Stimulated activated CD8-positive, alpha-beta memory T cell treated with anti-CD3 and anti-CD28 coated beads, Interleukin-4, amount 100 ng/mL, for 1 hour (primary cell): ENCODE measurements at places on chromosomes 5 and 9.

DNA sequence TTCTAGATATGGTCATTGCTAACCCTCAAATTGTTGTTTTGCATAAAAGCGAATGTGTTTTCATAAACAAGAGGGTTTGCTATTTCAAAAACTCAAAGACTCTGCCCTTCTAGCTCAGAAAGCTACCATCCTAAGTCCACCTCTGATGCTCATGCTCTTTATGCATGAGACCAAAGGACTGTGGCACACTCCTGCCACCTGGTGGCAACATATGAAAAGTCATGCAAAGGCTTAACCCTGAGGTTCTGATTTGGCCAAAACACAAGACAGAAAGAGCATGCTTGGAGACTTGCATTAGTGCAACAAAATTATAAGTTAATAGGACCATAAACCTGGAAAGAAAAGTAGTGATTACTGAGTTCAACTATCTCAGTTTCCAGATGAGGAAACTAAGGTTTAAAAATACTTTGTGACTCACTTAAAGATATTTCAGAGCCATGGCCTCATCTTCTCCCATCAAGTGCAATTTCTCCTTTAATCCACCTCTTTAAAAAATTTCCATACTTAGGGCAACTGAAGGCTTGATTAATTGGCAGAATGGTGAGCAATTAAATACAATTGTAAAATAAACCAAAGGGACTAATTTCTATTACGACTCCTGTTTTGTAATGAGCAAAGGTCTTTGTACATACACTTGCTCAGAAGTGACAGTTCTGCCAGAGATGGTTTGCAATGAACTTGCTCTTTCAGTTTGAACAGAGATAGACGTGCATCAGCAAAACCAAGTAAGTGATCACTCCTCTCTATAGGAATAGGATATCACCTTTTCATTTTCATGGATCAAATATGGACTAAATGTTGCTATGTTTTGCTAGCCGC, 110.7 kb upstream of the RAD23B start:
- DNase-seq, result peak; percentile 5

DNA sequence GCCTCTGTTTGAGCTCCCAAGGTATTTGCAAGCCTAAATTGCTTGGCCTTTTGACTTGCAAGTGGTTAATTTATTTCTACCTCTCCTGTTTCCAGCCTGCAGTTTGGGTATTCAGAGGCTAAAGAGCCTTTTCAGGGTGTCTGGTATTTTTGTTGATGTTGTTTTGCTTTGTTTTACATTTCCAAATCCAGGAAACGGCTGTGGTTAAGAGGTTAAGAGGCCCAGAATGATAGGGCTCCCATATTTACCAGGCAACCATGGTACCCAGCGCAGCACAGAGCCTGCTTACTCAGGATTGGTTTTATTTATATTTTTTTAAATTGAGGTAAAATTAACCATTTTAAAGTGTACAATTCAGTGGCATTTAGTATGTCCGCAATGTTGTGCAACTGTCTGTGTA, 92.1 kb downstream of the PDZD2 start:
- DNase-seq, result no peak

DNA sequence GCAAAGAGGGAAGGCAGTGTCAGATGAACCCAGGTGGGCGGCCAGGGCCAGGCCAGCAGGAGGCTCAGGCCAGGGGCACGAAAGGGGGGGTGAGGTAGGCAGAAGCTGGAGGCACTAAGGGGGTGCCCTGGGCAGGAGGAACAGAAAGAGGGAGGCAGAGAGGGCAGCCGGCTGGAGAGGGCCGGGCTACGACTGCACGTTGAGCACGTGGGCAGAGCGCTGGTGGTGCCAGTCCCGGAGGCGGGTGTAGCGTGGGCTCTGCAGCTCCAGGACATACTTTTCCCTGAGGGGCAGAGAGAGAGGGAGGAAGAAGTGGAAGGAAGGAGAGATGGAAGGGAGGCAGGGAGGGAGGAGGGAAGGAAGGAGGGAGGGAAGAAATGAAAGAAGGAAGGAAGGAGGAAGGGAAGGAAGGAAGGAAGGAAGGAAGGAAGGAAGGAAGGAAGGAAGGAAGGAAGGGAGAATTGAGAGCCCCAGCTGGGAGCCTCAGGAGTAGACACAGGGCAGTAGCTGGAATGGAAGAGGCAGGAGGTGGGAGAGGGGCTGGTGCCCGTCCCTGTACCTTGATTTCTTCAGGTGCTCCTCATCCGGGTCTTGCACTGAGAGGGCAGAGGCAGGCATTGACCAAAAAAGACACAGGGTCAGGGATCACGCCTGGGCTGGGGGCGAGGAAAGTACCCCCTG, 7.0 kb downstream of the PDLIM7 start:
- DNase-seq, result no peak

GRCh38 chr5:2883771-2884170, 132.3 kb upstream of the IRX2 start:
- no peak for DNase-seq

DNA sequence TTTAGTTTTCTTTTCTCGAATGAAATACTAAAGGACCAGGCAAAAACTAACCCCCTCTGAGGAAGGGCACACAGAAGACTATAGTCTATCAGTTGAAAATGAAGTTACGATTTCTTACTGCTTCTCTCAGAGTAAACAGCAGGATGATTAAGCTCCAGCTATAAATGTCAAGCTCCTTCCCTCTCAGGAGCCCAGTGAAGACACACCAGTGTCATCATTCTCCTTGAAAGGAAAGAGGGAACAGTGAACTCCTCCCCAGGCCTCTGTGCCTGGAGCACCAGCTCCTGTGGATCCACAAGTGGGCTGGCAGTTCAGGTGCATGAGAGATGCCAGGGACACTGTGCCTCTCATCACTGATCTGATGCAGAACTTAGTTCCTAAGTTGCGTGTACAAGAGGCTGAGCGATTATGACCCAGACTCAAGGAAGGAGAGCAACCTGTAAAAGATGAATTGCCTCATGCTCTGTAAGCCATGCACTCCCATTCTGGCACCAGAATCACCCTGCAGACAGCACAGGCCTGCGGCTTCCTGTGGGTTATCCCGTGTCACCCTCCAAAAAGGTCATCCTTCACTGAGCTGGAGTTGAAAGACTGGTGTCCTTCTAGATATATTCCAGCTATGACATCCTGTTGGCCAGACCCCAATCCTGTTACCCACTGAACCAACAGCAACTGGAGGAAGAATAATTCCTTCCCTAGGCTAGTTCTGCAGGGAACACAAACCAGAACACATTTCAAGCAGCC, 394.0 kb downstream of the SEMA5A start:
- no peak for DNase-seq

DNA sequence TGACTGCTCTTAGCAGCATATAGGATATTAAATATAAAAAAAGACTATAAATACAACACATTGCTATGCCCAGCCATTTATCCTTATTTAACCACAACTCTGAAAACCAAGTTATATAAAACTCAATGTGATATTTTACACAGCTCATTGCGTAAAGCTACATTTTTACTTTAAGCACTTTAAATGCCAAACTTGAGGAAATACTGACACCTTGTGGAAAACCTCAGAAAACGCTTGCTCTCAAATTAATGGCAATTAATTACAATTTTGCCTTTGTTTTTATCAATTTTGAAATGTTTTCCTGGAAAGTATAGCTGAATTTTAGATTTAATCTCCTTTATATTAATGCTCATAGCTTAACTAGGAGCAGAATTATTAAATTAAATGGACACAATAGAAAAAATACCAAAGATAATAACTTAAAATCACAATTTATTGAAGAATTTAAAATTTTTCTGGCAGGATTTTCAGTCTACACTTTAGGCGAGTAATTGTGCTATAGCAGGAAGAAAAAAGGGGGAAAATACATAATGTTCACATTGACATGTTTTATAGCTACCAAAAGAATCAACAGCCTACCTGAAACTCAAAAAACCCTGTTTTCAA, 25.2 kb upstream of the PLAC8L1 start:
- no peak for DNase-seq

GRCh38 chr9:107193251-107193650, 89.8 kb upstream of the RAD23B start:
- DNase-seq, result no peak

GRCh38 chr9:27519466-27520465, 4.3 kb upstream of the IFNK start:
- no peak for DNase-seq

DNA sequence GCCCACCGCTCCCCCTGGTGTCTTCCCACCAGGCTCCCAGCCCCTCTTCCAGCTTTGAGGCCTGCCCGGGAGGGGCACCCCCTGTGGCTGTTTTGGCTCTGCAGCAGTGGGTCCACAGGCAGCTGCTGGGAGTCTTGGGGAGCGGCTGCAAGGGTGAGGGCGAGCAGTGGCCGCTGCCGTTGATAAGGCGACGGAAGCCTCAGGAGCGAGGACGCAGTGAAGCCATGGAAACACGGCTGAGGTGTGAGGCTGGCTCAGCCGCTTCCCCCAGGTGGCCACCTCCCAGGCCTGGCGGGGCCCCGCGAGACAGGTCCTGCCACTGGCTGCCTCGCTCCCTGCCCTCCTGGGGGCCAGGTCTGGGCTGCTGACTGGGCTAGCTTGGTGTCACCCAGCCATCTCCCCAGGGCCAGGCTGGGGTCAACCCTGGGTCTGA, 41.5 kb downstream of the CXXC5 start:
- DNase-seq, result no peak

DNA sequence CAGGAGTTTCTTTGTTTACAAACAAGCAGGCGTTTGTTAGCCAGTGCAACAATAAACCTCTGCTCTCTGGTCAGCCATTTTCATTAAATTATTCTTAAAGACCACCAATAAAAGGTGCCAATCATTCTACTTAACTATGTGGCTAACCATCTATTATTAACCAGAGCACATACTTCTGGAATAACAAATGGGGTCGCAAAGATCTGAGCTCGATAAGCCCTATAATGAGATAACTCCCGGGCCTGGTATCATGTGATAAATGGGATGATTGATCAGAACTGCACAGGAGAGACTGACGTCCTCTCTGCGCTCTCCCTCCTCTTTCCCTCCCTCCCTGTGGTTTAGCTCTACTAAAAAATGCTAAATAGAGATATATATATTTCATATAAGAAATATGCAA, 488.2 kb downstream of the NTRK2 start:
- no peak for DNase-seq

DNA sequence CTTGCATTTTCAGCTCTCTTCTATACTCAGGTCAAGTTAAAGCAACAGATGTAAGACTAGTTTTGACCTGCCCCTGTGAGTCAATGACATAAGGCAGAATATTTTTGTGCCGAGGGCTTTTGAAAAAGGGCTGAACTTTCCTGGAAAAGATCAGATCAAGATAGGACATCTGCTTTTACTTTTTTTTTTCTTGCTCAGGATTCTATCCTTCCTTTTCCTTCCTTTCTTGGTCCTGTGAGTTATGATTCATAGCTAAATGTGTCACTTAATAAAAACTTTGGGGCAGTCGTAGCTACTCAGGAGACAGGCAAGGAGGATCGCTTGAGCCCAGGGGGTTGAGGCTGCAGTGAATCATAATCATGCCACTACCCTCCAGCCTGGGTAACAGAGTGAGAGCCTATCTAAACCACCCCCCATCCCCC, 84.3 kb upstream of the BRINP1 start:
- no peak for DNase-seq

DNA sequence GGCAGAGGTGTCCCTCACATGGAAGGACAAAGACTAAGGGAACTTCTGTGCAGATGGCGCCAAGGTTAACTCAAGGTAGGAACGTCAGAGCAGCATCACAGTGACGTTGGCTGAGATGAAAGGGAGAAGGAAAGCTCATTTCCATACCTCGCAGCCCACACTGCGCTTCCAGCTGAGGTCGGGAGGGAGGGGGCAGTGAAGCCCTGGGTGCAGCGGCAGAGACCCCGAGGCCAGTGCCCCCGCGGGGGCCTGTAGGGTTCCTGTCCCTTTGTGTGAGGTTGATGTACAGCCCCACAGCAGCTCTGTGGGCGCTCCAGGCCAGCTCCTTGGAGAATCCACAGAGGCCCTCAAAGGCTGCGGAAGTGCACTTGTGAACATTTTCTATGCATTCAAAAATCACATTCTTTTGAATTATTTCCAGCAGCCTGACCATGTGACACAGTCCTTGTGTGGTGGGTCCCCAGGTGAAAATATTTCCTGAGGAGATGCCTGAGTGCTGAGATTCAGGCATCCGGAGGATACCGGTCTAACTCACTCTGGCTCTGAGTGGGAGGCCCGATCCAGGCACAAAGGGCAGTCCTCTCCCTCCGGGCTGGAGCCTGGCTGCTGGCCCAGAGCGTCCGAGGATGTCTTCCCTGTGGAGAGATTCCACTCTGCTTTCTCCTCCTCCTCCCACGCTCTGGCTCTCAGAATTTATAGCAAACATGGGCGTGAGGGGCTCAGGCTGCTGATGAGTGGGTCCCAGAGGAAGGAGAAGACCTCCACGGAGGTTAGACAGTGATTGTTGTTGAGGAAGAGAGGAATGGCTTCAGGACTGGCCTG, 150.7 kb downstream of the ICE1 start:
- DNase-seq, result no peak

DNA sequence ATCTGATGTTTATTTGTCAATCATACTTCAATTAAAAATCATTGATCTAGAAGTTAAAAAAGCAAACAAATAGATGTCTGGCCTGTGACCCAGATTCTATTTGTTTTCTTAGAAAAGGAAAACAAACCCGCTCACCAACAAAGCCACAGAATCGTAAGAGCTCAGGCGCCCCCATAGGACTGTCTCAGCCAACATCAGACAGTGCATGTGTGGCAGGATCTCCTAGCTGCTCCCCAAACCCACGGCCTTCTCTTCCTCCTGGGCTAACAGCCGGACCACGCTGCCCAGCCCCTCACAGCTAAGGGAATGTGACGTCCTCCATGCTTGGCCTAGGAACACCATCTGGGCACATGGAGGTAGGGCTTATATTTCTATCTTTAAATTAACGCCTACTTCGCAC, 19.4 kb downstream of the OR2Y1 start:
- no peak for DNase-seq

GRCh38 chr5:53123702-53124101, 14.1 kb upstream of the MOCS2 start:
- no peak for DNase-seq

GRCh38 chr9:75002422-75003023, 25.6 kb downstream of the CARNMT1 start:
- DNase-seq, result no peak

- no peak for DNase-seq
Measured at GRCh38 chr9:132048201-132048600, 31.5 kb downstream of the MED27 start.

DNA sequence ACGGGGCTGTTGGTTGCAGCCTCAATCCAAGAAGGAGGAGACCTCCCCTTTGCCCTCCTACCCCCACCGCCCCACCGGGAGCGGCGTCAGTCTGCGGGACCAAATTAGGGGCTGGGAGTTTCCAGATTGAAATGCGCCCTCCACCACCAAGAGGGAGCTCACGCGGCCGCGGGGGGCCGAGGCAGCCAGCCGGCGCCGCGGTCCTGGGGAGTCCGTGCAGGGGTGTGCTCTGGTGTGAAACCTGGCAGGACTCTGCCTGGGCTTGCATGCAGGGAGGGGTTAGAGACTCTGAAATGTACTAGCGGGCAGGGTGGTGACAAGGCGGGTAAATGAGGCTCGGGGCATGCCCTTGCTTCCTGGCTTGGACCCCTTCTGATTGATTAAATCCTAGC, 989 bp upstream of the FBN2 start:
- no peak for DNase-seq

GRCh38 chr5:119078071-119078846, 7.4 kb downstream of the DMXL1 start:
- DNase-seq, result no peak

GRCh38 chr5:16924206-16924605, 11.9 kb downstream of the MYO10 start:
- no peak for DNase-seq
